ENCODE measurements at places on chromosomes 2 and 18. TPM values are rescaled to one million over a fixed set of nuclear protein-coding genes. Genes with fewer than 3 reads are reported as not detected.

Gene TFCP2L1
- 0.20 TPM for total RNA-seq

Gene LIMS3
- total RNA-seq: 8.4 TPM

Gene TSPYL6
- 1.7 TPM for total RNA-seq

Gene TRABD2A
- 1.7 TPM for total RNA-seq

Gene SMAD2
- total RNA-seq: 42.2 TPM

Gene LAMA3
- total RNA-seq: 46.3 TPM

Gene MROH2A
- total RNA-seq: not detected

Data from tibial nerve (tissue), 4 donors.